CD4-positive, alpha-beta T cell treated with Interleukin-17A for 4 hours (primary cell): ENCODE measurements at places on chromosomes 7 and 10.

DNA sequence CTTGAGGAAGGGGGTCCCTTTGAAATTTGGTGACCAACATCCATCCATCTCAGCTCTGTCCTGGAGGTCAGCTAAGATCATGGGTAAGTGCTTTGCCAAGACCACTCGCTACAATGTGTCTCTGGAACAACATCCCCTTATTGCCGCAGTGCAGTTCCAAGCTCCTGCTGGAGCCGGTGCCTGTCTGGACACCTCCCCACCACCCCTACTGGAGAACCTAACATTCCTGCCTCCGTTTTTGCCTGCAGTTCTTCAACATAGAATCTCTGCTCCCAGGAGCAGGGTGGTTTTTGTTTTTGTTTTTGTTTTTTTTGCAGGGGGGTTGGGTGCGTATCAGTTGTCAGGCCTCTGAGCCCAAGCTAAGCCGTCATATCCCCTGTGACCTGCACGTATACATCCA is 51.2 kb upstream of the FXYD4 start:
- DNase-seq, result no peak

DNA sequence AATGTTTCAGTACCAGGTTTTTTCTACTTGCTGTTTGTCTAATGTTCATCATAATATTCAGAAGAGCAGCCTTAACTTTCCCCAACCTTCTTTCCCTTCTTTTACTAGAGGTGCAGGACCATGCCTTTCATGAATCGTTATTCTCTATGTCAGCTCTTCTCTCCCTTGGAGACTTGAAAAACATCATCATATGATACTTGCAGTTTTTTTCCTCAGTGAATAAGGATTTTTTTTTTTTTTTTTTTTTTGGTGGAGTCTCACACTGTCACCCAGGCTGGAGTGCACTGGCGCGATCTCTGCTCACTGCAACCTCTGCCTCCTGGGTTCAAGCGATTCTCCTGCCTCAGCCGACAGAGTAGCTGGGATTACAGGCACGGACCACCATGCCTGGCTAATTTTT is 30.1 kb downstream of the SMNDC1 start:
- DNase-seq, result no peak

- no peak for DNase-seq
Observed at GRCh38 chr7:102044984-102045673, 227.7 kb downstream of the CUX1 start.

GRCh38 chr10:634256-634655 is 55.2 kb downstream of the DIP2C start:
- no peak for DNase-seq

DNA sequence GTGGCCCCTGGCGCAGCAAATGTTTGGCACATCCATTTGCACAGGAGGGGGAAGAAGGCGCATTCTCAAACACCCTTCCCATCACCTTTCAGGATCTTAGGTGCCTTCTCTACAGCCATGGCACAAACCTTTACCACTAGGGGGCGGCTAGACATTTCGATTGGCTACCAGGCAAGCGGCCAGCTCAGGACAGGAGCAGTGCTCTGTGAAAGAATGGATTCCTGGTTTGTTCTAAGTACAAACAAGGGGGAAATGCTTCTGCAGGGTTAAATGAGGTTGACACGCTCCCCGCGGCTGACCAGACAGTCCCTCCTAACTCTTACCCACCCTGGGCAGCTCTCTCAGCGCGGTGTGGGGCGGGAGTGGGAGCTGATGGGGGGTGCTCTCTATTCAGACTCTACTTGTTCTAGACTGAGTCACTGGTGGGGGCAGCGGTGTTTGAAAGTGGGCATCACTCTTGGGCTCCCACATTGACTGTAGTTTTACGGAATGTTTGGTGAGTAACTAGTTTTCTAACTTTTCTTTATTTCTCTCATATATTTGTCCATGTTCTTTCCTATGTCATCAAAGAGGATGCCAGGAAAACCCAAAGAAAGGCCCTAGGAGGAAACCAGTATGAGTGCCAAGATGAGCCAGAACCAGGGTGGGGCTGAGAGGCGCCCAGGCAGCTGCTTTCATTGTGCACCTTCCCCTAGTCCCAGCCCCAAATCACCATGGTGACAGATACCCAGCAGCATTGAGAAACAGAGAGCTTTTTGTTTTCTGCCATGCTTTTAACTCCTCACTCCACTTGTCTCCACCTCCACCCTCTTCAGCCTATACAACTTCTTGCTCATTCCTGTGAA is 61.4 kb upstream of the GPR158 start:
- DNase-seq, result peak; percentile 37

DNA sequence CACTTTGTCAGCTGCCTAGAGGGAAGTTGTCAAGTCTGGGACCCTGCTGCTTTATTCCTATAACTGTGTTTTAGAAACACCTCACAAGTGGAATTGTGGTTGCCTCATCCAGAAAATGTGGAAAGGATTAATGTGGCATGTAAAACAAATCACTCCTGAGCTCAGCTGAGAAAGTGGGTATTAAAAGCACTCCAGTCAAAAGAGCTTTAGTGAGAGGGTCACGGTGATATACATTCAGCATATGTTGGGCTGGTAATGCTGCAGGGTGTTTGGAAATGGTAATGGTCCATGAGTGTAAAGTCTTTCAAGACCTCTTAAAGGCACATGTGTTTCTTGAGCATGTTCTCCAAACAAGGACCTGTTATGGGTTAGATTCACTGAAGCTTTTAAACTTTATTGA is 318.2 kb upstream of the MEOX2 start:
- no peak for DNase-seq

DNA sequence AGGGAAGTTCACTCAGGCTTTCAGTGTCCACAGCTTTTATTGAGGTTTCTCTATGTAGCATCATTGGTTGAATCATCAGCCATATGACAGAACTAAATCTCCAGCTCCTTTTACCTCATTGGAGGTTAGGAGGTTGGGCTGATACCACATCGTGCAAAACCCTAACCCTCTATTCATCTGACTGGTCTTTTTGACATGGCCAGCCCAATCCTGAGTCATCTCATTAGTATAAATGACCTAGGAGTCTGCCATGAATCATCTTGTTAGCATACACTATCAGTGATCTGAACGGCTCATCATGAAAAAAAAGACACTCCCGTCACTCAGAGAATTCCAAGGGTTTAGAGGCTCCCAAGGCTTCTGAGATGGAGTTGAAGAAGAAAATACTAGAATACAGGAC is 669.8 kb upstream of the POT1 start:
- no peak for DNase-seq

GRCh38 chr7:31782411-31782991 is 95.5 kb downstream of the PPP1R17 start:
- no peak for DNase-seq

- no peak for DNase-seq
Observed at GRCh38 chr10:33235251-33235884, 99.1 kb downstream of the NRP1 start.

GRCh38 chr10:25808372-25808771 is 125.7 kb upstream of the MYO3A start:
- DNase-seq, result no peak

GRCh38 chr7:44062903-44063295 is 2.5 kb downstream of the PGAM2 start:
- no peak for DNase-seq

DNA sequence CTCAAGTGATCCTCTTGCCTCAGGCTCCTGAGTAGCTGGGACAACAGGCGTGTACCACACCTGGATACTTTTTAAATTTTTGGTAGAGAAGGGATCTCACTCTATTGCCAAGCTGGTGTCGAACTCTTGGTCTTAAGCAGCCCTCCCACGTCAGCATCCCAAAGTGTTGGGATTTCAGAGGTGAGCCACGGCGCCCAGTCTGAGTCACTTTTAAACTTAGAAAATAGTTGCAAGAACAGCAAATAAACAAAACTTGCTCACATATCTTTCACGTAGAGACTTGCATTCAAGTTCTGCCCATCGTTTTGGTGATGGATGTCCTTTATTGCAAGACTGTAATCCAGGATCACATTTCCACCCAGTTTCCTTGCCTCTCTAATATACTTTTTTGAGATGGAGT is 16.6 kb downstream of the GTF2I start:
- DNase-seq, result no peak

GRCh38 chr10:33152750-33153149 is 181.7 kb downstream of the NRP1 start:
- DNase-seq, result no peak

GRCh38 chr10:101261702-101262101 is 32.4 kb upstream of the LBX1 start:
- no peak for DNase-seq

DNA sequence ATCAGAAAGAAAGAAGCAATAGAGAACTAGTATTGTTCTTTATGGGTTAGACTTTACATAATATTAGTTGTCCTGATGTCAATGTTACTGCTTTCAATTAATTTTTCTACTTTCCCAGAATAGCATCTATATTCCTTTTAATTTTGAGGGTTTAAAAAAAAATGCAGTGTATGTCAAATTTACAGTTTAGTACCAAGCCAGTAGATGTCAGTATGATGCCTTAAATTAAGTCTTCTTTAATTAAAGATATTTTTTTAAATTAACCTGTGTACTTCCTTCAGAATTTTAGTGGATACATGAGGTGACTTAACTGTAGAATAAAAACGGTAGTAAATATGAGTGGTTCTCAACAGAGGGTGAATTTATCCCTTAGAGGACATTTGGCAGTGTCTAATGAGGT is 35.2 kb upstream of the STOX1 start:
- no peak for DNase-seq

DNA sequence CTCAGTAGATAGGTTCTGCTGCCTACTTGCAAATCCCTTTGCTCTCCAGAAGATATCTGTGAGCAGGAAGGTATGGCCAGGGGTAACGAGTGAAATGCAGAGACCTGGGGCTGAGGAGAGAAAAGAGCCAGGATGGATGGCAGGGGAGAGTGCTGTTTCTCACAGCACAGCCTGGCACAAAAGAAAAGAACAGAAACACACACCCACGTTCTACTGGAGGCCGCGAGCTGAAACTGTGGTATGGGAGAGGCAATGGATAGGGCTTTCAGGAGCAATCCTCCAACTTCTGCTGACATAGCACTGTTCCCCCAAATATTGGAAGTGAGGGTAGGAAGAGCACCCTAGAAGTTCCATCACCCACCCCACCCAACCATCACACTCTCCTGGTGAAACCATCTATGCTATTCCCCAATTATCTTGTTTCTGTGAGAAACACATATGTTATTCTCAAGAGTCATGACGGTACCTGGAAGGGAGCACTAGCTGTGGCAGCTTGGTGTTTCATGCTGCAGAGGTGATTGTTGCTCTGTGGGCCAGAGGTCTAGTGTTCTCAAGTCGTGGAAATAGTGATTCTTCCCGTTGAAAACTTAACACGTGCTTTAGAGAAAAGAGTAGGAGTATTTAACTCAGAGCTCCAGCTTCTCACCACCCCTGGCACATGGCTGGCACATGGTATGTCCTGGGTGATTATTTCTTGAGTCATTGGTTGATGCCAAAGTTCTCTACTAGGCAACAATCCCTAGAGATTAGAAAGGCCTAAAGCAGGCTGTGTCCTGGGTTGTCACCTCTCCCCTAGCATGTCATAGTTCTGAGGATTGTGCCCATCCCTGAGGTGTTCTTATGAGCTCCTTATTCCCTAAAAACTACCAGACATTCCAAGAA is 198.3 kb downstream of the PLXNA4 start:
- DNase-seq, result no peak

- DNase-seq, result peak; percentile 40
Observed at GRCh38 chr7:150446288-150446938, 4.0 kb upstream of the GIMAP8 start.

DNA sequence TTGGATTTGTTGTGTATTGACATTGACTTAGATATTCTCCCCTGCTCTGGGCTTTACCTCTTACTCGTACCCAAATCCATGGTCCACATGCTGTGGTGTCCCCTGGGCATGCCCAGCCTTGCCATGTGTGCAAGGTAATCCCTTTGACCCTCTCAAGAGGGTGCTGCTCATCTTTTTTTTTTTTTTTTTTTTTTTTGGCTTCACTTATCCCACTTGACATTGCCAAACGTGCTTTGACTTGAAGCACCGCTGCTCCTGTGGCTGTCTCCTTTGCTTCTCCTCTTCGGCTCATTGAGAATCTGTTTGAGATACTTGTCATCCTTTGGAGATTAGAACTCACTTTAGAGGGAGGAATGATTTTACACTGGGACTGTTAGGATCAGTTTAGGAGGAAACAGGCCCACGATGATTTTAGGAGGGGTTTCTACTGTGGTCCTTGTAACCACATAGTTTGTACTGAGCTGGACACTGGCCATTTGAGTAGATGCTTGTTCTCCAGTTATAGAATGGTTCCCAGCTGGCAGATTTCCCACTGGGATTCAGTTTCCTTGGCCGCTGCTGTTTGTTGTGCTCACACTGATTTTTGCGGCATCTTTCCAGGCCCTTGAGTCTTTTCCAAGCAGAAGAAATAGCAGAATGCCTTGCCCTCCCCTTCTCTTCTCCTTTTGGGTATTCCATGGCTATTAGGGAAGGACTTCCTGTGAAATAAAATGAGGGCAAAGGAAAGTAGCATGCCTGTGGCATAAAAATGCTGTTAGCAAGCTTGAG is 184.8 kb downstream of the AUTS2 start:
- no peak for DNase-seq

GRCh38 chr7:84245835-84246234 is 51.2 kb upstream of the SEMA3A start:
- no peak for DNase-seq

DNA sequence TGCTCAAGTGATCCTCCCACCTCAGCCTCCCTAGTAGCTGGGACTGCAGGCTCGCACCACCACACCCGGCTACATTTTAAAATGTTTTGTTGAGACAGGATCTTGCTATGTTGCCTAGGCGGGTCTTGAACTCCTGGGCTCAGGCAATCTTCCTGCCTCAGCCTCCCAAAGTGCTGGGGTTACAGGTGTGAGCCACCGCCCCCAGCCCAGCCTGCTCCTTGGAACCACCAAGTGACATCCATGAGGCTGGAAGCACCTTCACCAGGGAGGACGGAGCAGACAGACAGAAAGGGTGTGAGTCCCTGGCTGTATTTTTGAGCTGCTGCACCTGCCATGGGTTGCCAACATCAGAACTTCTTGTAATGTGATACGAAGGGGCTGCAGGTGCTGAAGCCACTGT is 62.3 kb upstream of the UBE3C start:
- DNase-seq, result no peak

DNA sequence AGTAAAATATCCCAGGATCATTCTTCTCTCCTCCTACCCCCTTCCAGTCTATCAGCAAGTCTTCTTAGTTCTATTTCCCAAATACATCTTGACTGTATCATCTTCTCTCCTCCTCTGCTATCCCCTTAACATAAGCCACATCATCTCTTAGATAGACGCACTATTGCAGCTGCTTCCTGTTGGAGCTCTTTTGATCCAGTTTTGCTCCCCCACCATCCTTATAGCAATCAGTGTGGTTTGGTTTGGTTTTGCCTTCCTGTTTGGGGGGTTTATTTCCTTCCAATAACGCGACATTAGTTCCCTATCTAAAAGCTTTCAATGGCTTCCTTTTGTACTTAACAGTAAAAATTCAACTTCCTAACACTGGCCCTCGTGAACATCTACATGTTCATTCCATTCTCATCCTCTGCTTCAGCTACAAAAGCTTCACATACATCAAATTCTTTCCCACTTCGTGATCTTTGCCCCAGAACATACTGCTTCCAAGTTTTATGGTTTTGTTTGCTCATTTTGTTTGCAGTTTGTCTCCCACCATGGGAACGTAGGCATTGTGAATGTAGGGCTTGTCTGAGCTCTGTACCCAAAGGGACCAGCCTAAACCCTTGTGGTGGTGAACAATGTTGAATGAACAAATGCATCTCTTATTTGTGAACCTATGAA is 33.7 kb upstream of the PLXDC2 start:
- no peak for DNase-seq

- DNase-seq, result no peak
Observed at GRCh38 chr10:100020142-100020885, 10.6 kb upstream of the DNMBP start.

GRCh38 chr10:53135213-53135896 is 362.8 kb upstream of the MBL2 start:
- DNase-seq, result no peak
